ENCODE measurements at places on chromosomes 12 and 14. TPM values are rescaled to one million over a fixed set of nuclear protein-coding genes. Genes with fewer than 3 reads are reported as not detected.

The BTG1 gene
- 107 TPM for total RNA-seq

The ITGB7 gene
- total RNA-seq = 0.83 TPM

The MMP19 gene
- total RNA-seq = 14.3 TPM

The GNB3 gene
- total RNA-seq = 8.3 TPM

The SDR9C7 gene
- not detected for total RNA-seq

The LRCOL1 gene
- not detected for total RNA-seq

The TAS2R7 gene
- total RNA-seq = not detected

The AQP2 gene
- total RNA-seq = not detected

The PTCSC3 gene
- not detected for total RNA-seq

The CEBPE gene
- not detected for total RNA-seq

The KRT4 gene
- total RNA-seq = not detected

The NINJ2 gene
- total RNA-seq = 2.3 TPM

The HOXC6 gene
- not detected for total RNA-seq

The INHBE gene
- total RNA-seq = 1.3 TPM

The B4GALNT1 gene
- 5.6 TPM for total RNA-seq

The BHLHE41 gene
- total RNA-seq = 1.1 TPM

The CLEC4D gene
- total RNA-seq = not detected

The VRTN gene
- total RNA-seq = not detected

The CDH24 gene
- total RNA-seq = 13.3 TPM

The SLC6A15 gene
- total RNA-seq = not detected

The DIO2 gene
- 240 TPM for total RNA-seq

The SPTB gene
- total RNA-seq = 0.26 TPM

The ATL1 gene
- 7.4 TPM for total RNA-seq

The ASIC1 gene
- 3.0 TPM for total RNA-seq

The ZFYVE1 gene
- total RNA-seq = 41.5 TPM

The AGAP2 gene
- total RNA-seq = 2.6 TPM

The ADAMTS20 gene
- not detected for total RNA-seq

The OXA1L gene
- total RNA-seq = 122 TPM

The IPO8 gene
- 51.4 TPM for total RNA-seq

The KRT3 gene
- total RNA-seq = not detected

The HHIPL1 gene
- 2.0 TPM for total RNA-seq

The TAS2R14 gene
- total RNA-seq = 2.7 TPM

The SNW1 gene
- total RNA-seq = 81.2 TPM

The GPR132 gene
- 0.24 TPM for total RNA-seq

The KRT75 gene
- total RNA-seq = not detected

The LRRC10 gene
- total RNA-seq = not detected

The AQP5 gene
- total RNA-seq = 0.24 TPM

The ZC2HC1C gene
- 1.0 TPM for total RNA-seq

The FSCB gene
- total RNA-seq = not detected

The LALBA gene
- not detected for total RNA-seq

The KCNH5 gene
- not detected for total RNA-seq

The NEUROD4 gene
- total RNA-seq = not detected

The NT5DC3 gene
- 11.3 TPM for total RNA-seq

The SCNN1A gene
- total RNA-seq = 3.2 TPM

The DDX47 gene
- 48.0 TPM for total RNA-seq

The MDGA2 gene
- total RNA-seq = 0.19 TPM

The GLIPR1L1 gene
- total RNA-seq = not detected

The TSPAN8 gene
- not detected for total RNA-seq

The CRADD gene
- 12.7 TPM for total RNA-seq

The MYO1H gene
- total RNA-seq = not detected

The CLEC6A gene
- not detected for total RNA-seq

The ULK1 gene
- 69.6 TPM for total RNA-seq
